GF-D8 (cell line): ENCODE measurements at places on chromosomes 11 and 22.

GRCh38 chr11:643849-644738 lies 7.0 kb downstream of the DRD4 start:
- no peak for DNase-seq

GRCh38 chr11:49213026-49213560 lies 4.7 kb upstream of the FOLH1 start:
- no peak for DNase-seq

GRCh38 chr11:2387266-2387987 lies 10.3 kb downstream of the CD81 start:
- DNase-seq: no peak

- DNase-seq: no peak
Observed at GRCh38 chr11:37378958-37379357, 780.9 kb upstream of the RAG2 start.

- no peak for DNase-seq
Observed at GRCh38 chr22:36117053-36117554, 43.5 kb downstream of the APOL3 start.

GRCh38 chr22:29268511-29269229 lies 602 bp downstream of the EWSR1 start:
- no peak for DNase-seq
